Endodermal cell (in vitro differentiated cells): ENCODE measurements at places on chromosomes 2 and 18.

- peak; percentile 72 for DNase-seq
These were observed 20.5 kb downstream of the SLC3A1 start for GRCh38 chr2:44295633-44296359.

- DNase-seq: peak; percentile 50
These were observed 81.7 kb upstream of the FAM98A start for GRCh38 chr2:33680644-33681363.

DNA sequence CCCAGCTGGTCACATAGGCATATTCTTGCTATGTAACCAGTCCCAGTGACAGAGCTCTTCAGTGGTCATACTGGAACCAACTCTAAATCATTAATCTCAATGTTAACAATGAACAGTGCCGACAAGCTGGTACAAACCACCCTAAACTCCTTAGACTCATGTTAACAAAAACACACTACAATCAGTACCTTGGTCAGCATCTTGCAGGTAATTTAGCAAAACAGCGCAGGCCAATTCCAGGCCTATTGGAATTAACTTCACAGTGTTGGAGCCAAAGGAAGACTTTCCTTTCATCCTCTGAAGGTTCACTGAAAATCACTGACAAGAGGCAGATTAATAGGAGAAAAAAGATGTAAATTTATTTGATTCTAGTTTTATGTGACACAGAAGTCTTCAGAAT, 396.4 kb downstream of the PIK3C3 start:
- DNase-seq: no peak

DNA sequence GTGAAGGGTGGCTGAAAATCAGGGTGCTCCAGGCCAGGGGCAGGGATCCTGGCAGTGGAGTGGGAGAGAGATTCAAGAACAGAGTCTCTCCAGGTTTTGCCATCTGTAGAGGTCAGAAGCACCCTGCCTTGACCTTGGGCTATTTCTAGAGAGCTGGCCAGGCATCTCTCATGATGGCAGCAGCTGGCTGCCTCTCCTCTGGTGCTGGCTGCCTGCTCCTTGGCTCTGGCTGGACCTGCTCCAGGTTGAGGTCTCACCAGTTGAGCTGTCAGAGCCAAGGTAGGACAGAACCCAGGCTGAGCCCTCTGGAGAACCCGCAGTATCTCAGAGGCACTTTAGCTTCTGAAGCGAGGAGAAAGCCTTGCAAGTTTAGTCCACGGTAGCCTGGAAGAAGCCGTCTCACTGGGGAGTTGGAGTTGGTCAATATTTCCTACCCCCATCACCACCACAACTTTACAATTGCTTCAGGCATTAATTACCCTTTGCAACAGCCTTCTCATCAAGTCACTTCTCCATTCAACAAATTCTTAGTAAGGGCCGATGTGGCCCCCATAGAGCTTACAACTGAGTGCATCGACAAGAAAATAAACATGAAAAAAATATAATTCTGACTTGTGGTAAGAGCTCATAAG, 25.6 kb downstream of the GNLY start:
- DNase-seq: no peak

DNA sequence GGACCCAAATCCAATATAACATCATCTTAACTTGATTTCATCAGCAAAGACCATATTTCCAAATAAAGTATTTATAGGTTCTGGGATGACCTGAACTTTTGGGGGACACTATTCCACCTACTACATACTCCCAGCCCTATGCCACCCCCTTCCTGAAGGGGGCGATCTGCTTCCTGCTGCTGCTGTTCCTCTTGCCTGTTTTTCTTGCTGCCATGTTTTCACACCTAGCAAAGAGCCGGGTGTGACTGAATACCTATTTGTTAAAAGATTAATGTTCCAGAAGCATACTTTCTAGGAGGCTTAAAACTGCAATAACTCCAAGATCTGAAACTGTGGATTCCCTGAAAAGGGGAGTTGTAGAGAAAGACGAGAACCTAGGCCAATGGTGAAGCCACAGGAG, 89.7 kb downstream of the ICOS start:
- no peak for DNase-seq

DNA sequence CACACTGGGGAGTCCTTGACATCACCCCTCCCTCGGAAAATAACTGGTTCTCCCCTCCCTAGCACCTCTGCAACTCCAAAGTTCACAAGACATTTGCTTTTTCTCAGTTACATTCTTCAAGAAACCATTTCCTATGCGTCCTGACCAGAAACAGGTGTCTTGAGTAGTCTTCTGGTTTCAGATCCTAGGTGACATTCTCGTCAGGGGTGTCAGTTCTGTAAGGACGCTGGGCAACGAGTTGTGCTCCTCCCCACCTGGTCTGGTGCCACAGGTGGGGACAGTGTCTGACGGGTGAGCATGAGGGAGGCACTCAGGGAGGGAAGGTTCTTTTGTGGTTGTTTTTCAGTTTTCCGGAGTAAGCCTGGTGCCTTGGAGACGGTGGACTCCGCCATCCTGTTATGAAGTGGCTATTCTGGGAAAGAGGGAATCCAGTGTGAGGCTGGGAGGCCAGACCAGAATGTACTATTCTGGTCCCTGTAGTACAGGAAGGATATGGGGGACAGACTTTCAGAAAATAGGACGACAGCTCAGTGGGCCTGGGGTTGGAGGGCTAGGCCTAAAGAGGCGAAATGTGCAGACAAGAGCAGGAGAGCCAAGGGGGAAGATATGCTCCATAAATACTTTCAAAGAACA, 50.6 kb downstream of the EPAS1 start:
- DNase-seq: no peak

DNA sequence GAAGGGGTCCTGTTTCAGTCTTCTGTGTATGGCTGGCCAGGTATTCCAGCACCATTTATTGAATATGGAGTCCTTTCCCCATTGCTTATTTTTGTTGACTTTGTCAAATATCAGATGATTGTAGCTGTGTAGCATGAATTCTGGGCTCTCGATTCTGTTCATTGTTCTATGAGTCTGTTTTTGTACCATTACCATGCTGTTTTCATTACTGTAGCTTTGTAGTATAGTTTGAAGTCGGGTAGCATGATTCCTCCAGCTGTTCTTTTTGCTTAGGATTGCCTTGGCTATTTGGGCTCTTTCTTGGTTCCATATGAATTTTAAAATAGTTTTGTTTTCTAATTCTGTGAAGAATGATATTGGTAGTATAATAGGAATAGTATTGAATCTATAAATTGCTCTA, 6.0 kb downstream of the SH3YL1 start:
- no peak for DNase-seq

DNA sequence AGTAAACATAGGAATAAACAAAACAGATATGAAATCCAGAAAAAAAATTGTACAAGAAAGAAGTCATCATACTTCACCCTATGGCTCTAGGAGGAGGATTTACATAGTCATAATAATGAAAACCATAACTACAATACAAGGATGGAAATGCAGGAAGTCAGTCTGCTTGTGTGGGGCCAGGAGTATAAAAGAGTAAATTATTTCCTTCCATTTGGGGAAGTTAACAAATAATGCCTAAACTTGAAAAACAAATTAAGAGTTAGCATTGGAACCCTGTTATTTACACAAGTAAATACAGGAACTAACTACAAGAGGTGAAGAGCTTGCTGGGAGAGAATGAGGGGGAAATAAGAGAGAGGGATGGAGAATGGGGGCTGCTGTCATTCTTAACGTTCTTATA, 15.4 kb downstream of the TMEM163 start:
- DNase-seq: no peak

DNA sequence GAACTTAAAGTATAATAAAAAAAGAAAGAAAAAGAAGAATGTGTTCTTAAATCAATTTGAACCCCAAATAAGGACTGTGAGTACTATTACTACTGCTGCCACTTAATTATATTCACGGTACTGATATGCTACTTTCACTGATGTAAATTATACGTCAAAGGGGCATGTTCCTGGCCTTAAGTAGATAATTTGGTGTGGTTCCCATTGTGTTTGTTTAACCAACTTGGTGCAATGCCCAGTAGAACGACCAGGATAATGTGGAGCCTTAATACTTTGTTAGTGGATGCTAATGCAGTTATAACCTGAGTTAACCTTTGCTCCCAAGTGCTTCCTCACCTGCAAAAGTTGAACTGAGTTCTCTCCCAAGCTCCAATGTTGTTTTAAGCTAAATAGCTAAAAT, 142.0 kb downstream of the NR4A2 start:
- no peak for DNase-seq

DNA sequence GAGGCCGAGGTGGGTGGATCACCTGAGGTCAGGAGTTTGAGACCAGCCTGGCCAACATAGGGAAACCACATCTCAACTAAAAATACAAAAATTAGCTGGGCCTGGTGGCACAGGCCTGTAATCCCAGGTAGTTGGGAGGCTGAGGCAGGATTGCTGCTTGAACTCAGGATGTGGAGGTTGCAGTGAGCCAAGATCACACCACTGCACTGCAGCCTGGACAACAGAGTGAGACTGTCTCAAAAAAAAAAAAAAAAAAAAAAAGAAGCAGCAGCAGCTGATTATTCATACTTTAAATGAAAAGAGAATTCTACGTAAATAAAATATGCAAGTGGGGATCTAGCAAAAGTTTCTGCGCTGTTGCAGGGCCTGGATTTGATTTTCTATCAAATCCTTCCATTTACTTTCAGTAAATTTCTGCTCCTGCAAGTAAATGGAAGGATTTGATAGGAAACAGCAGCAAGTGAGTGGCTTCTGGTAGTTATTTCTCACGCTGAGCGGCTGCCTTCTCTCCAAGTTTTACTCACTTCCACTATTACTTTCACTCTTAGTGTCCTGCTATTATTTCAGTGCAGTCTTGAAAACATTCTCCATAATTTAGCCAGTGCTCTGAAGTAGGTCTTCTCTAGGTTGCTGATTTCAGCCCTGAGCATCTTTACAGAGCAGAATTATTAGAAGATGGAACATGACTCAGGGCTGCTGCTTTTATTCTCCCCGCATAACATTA, 68.4 kb downstream of the SLC16A14 start:
- DNase-seq: no peak

- DNase-seq: no peak
These were observed 85.3 kb upstream of the RAB27B start for GRCh38 chr18:54742659-54743604.

GRCh38 chr2:157355618-157356017, 30.0 kb upstream of the ERMN start:
- DNase-seq: no peak

GRCh38 chr2:191009541-191010374, 4.2 kb downstream of the STAT1 start:
- DNase-seq: no peak

DNA sequence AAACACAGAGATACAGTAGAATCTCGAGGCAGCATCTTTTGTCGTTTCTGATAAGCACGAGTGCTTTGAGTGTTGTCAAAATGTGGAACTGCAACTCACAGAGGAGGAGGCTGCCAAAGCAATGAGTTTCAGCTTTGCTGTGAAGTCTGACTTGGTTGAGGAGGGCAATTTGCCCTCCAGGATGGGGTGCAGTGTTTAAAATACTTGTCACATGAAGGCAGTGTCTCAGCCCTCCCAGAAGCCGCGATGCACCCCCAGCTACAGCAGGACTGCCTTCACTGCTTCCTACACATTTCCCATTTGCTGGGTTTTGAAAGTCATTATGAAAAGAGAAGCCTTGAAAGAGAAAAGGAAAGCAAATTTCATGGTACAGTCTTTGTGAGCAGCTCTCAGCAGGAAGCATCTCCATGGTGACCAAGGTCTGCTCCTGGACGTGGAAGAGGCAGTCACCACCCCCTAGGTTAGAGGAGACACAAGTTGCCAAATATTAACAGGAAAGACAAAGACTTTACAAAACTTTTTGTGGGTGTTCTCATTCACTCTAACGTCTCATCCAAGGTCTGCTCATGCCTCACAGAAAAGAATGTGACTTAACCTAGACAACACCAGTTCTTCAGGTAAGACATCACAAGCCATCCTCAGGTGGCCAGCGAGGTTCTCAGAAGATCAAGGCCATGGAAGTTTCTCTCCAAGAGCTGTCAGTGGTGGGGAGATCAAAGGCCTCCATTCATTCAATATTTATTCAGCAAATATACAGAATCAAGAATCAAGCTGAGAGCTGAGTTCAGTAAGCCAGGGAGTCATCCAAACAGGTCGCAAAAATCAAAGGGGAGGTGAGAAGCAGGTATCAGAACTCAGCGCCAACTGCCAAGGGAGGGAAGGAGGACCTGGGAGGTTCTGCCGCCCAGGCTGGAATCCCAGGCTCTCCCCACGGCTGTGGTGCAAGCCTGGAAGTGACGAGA, 476.0 kb downstream of the EIPR1 start:
- no peak for DNase-seq

DNA sequence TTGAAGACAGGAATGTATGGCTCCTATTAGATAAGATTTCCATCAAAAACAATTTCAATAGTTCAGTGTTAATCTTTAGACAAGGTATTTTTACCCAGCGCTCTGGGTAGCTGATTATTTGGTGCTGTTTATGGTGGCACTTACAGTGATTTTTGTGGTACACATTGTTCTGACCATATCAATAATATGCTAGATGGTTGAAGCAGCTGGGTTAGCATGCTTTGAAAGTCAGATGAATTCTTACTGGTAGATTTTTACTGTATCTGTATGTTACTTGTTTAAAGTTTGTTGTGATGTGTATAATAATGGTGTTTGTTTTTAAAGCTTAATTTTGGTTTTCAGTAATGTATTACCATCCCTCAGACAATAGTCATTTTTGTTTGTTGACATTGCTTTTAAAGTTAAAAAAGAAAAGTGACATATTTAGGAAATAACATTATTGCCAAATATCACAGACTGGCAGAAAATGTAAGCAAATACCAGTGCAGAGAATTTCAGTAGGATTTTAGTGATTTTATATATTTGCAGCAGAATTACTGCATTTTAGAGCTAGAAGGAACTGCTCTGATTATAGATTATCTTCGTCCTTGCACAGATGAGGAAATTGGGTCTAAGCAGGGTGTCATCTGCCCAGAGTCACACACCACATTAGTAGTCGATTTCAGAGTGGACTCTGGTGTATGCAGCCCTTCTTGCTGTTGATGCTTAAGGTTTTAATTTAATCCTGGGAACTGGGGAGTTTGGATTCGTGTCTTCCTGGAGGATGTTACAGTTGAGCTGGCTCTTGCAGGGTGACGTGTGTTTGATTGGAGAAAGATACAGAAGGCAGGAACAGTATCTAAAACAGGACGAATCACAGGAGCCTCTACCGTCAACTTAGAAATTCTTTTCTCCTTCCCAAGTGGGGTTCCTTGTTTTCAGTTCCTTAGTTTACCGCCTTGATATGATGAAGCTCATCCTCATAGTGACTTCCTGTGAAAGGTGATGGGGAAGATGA, 6.6 kb downstream of the SOCS6 start:
- DNase-seq: no peak

- no peak for DNase-seq
These were observed 42.1 kb upstream of the SIGLEC15 start for GRCh38 chr18:45783097-45784075.

- DNase-seq: no peak
These were observed 15.3 kb upstream of the TRPM8 start for GRCh38 chr2:233901884-233902283.
